ENCODE measurements at places on chromosomes 1 and 21. TPM values are rescaled to one million over a fixed set of nuclear protein-coding genes. Genes with fewer than 3 reads are reported as not detected.
A peak's percentile ranks its signal among the peaks of the same experiment; 100 is the strongest.

DNA sequence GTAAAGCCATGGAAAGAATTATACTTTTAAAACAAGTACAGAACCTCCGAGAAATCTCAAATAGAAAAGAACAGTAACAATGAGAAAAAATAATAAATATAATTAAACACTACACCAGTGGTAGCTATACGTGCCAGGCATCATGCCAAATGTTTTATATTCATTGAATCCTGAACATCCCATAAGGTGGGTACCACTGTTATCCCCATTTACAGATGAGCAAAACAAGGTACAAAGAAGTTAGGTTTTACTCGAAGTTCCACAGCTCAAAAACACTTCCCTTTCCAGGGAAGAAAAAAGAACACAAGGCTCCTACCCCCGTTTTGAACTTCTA is 33.4 kb downstream of the JAK1 start:
- ATAC-seq: no peak

DNA sequence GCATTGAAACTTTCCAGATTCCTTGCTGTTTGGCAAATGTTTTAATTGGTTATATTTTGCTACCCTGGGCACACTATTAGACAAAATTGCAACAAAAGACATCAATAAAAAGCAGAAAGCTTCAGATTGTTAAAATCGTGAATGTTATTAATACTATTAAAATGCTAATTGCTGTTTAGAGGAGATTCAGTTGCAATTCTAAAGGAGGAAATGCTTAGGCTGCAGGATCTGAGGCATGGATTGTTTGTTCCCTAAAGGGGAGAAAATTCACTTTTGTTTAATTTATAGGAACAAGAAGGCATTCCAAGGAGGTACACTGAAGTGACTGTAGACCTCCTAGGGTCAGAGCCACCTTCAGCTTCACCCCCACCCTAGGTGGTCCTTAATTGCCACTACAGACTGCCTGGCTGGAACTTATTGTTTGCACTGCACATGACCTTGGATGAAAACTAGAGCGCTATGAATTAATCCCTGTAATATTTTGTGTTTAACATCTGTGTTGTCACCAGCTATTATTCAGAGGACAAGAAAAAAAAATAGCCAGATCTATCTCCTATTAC is 1266.9 kb upstream of the ADGRL2 start:
- no peak for ATAC-seq

GRCh38 chr1:20480243-20480944 is 5.6 kb downstream of the CAMK2N1 start:
- no peak for ATAC-seq

DNA sequence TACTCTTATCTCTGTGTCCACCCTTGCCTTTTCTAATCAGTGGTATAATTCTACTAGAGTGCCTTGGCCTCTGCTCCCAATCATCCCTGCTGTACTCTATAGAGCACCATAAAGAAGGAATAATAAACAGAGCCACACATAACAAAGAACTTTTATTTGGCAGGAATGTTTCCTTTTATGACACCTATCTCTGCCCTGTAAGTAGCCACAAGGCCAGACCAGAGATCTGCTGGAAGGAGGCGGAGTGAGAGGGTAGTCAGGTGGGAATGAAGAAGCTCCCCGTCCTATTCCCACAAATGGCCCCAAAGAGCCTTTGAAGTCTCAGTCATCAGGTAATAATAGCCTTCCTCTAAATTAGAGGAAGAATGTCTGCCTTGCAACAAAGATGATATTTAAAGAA is 32.7 kb downstream of the WLS start:
- no peak for ATAC-seq

GRCh38 chr1:163039707-163040093 is 29.5 kb upstream of the RGS4 start:
- no peak for ATAC-seq

DNA sequence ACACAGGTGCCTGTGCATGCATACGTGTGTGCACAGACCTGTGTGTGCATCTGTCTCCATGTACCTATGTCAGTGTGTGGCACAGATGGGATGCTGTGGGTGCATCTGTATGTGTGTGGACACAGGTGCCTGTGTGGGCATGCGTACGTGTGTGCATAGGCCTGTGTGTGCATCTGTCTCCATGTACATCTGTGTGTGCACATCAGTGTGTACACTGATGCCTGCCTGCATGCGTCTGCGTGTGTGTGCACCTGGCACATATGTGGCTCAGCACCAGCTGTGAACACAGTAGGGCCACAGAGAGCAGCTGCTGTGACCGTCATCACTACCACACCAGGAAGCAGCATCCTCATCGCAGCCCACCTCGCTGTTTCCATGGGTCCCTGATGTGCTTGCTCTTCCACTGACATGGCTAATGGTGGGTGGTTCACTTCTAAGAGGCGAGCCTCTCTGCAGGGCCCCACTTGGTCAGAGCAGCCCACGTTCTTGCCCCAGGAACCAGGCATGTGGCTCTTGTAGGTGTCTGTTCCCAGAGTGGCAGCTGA is 9.6 kb upstream of the SPATC1L start:
- ATAC-seq: no peak

DNA sequence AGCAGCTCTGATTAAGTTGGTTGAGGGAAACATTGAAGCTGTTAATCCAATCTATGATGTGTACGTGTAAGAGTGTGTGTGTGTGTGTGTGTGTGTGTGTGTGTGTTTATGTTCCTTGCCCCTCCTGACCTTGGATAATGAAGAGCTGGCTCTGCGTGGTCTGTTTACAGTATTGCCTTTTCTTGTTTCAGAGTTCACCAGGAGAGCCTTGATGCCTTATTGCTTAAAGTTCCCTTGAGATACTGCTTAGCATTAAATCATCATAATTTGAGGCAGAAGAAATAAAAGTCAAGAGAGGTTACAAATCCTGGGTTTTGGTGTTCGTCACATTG is 36.4 kb downstream of the CAPN8 start:
- ATAC-seq: no peak

- no peak for ATAC-seq
Observed at GRCh38 chr1:46114925-46115603, 17.4 kb downstream of the PIK3R3 start.

GRCh38 chr1:109425391-109426280 is 612 bp downstream of the PSMA5 start:
- peak; percentile 21 for ATAC-seq

DNA sequence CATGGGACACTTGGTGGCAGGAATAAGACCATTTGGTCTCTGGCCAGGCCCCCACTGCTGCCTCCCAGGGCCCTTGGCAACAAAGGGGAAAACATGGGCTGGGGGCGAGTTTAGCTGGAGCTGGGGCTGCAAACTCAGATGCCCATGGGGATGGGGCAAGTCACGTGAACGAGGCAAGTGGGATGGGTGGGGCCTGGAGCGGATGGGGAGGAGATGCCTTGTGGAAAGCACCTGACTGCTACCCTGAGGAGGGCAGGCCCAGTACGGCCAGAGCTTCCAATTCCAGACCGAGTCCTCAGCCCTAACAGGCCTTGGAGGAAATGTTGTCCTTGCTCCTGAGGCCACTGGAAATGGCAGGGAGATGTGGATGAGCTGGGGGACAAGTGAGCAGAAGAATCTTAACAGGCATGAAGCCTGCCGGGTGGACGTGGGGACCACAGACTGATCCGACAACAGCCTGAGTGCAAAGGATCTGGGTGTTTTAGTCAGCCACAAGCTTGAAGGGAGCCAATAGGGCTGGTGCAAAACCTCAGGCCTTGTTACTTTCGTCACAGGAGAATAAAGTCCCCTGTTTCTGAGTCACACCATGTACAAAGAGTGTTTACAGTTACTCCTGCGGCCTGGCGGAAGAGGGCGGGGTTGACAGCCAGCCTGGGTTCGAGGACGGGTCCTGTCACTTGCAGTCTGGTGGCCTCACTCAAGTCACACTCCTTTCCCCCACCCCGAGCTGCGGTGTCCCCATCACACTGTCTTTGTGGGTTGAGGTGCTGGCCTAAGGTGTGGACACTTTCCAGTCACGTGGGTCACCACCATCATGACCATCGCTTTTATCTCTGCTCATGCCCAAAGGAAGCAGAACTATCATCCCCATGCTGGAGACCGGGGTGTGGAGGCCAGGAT is 19.1 kb downstream of the RUNX3 start:
- no peak for ATAC-seq

GRCh38 chr1:89688607-89689006 is 55.7 kb downstream of the LRRC8C start:
- no peak for ATAC-seq

GRCh38 chr1:116755066-116755465 is 836 bp downstream of the CD2 start:
- ATAC-seq: no peak

DNA sequence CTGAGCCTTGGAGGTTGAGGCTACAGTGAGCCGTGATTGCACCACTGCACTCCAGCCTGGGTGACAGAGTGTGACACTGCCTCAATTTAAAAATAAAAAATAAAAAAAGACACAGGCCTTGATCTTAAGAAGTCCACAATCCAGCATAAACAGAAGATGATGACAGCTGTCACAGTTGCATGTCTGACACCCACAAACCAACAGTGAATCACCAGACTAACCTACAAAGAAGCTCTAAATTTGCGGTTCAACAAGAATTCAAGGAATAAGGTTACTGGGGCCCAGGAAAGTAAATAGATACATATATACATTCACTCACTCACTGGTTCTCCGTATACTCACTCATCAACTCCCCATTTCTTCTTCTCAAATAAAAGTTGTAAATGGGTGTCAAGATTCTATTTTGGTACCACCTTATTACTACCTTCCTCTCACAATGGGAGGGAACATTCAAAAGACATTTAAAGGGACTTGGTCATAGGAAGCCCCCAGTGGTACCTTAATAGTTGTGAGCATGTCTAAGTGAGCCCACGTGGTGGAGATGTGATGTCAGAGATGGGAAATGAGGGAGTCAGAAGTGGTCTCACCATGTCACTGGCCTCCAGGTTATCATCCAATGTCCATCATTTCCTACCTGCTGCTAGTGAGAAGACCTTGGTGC is 66.9 kb upstream of the PRDX6 start:
- no peak for ATAC-seq

- ATAC-seq: no peak
Observed at GRCh38 chr1:15210651-15211375, 36.2 kb upstream of the FHAD1 start.

- no peak for ATAC-seq
Observed at GRCh38 chr1:54867717-54868057, 19.3 kb downstream of the DHCR24 start.

Gene SLAMF6
- 0.49 TPM for total RNA-seq

Gene GNPAT
- total RNA-seq: 51.9 TPM

Gene BTBD19
- total RNA-seq: 0.22 TPM

Gene RAB7B
- total RNA-seq: 1.7 TPM

Gene SERINC2
- 8.7 TPM for total RNA-seq

Gene MPL
- total RNA-seq: not detected

Gene ZNF670
- 1.7 TPM for total RNA-seq

Data from gastroesophageal sphincter (tissue), 4 donors.